ENCODE measurements at places on chromosomes 7 and 10.

DNA sequence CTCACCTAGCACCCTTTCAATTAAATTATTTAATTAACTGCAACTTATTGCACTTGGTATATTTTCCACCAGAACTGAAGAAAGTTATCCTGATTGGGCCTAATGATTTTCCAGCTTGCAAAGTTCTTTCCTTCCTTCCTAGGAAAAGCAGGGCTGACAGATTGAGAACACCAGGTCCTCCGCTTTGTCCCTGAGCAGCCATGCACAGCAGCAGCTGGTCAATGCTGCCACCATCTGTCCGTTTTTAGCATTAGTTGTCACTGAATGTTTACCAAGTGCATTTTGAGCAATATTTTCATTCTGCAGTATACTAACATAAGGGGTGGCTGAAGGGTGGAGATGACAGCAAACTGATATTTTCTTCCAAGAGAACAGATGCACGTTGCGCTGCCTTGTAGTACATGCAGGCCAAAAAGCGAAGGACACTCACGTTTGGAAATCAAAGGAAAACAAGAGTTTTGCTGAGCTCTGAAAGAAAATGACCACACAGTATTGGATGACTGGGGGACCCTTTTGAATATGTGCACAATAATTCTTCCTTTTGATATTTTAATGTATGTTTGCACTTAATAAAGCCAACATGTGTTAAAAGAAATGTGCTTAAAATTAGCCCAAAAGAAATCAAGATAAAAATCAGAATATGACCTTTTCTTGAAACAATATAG is 248.8 kb upstream of the PTN start:
- H3K27ac ChIP-seq: no peak overlapping the region
- H3K36me3 ChIP-seq: no peaks in the 10 kb centered on the region
- H3K4me3 ChIP-seq: no peak overlapping the region
- no peak for DNase-seq
- H3K4me1 ChIP-seq: no peaks in the 10 kb centered on the region

DNA sequence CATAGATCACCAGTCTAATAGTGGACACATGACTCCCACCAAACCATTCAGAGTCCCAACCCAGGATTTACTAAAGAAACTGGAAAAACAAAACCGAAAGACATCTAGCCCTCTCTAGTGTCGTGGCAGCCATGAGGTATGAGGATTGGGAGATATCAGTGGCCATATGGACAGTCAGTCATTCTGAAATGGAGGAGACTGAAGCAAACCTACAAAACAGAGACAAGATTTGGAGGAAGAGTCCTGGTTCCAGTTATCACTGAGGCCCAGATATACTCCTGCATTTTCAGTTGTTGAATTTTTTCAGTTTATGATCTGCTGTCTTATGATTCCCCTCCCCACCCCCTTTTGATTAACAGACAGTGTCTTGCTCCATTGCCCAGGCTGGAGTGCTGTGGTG is 9.1 kb upstream of the RALA start:
- H3K27ac ChIP-seq: no peak overlapping the region
- no peak for DNase-seq
- peaks cover 7% of the 10 kb centered on the region for H3K4me1 ChIP-seq
- H3K27me3 ChIP-seq: no peaks in the 10 kb centered on the region
- H3K36me3 ChIP-seq: no peaks in the 10 kb centered on the region

GRCh38 chr7:36918591-36918990 is 194.3 kb upstream of the AOAH start:
- H3K4me3 ChIP-seq: no peak overlapping the region
- H3K27me3 ChIP-seq: no peaks in the 10 kb centered on the region
- no peaks in the 10 kb centered on the region for H3K4me1 ChIP-seq
- DNase-seq: no peak

DNA sequence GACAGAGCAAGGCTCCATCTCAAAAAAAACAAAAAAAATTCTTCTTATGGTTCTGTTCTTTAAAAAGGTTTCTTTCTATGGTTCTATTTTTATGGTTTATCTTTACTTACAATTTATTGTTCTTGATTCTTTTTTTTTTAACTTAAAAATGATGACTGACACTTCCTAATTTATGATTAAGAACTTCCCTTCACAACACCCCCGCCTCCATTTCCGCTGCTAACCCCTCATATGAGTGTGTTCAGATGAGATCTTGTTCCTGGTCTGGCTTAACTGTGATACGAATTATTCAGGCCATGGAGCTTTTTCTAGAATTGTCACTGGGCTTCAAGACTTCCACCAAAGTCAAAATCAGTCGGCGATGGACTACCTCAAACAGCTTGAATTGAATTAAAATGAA is 33.9 kb downstream of the PTER start:
- H3K27me3 ChIP-seq: no peaks in the 10 kb centered on the region
- DNase-seq: no peak
- H3K4me3 ChIP-seq: no peak overlapping the region

DNA sequence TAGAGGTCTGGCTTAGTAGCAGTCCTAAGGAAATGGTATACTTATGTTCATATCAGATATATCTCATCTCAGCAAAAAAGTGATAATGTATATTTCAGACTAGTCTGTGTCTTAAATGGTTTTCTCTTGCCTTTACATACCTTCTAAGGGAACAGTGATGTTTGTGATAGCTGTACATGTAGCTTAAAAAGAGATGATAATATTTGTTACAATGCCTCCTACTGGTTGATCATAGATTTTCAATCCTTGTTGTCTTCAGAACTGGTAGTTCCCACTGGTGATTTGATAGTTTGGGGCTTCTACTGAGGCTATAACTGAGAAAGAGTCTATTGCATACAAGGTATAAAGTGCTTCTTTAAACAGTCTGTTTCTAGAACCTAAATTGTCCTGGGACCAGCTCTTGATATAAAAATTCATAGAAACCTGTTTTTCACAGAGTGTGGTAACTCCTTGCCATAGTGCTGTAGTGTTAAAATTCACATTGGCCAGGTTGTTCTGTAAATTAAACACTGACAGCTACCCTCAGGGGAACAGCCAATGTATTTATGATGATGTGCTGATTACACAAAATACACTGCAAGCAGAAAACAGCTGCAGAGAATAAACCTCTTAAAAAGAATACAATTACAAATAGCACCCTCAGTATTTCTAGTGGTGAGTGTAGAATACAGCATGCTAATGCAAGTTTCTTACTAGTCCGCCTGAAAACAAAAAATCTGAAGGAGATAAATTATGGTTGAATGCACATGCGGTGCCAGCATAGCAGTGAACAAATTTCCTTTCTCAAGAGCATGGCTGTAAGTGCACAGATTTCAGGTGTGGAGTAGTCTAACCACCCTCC is 90.3 kb downstream of the BTRC start:
- H3K4me1 ChIP-seq: no peaks in the 10 kb centered on the region
- H3K27ac ChIP-seq: no peak overlapping the region
- H3K4me3 ChIP-seq: no peak overlapping the region
- no peaks in the 10 kb centered on the region for H3K36me3 ChIP-seq

All from T-cell (primary cell).